ENCODE measurements at places on chromosomes 13 and 19.

DNA sequence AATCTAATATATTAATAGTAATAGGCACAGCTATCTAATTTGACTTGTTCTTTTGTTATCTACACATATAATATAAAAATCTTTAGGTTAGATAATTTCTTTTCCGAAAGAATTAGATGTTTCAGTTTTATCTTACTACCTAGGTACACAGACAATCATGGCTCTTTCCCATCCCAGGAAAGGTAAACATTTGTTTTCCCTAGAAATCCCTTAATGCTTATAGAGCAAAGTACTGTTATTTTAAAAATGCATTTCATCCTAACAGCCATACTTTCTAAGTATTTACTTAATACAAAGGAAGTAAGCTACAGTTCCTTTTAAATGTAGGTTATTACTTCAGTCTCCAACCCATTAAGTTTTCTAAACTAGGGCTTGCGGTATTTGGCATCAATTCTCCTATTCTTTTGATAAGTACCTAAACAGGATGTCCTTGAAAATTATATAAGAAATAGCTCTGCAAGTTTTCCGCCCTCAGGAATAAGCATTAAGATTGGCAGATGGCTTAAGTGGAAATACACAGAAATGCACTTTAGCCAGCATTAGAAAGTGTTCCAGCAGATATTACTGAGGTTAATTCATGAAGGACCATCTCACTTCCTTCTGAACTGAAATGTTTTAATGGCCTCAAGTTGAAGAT lies 616.2 kb upstream of the SPRY2 start:
- no peak for DNase-seq

GRCh38 chr19:35777086-35777841 lies 1.9 kb downstream of the ARHGAP33 start:
- no peak for DNase-seq

GRCh38 chr13:109576331-109576813 lies 210.0 kb downstream of the IRS2 start:
- DNase-seq: no peak

GRCh38 chr19:56995303-56995702 lies 124.5 kb upstream of the USP29 start:
- DNase-seq: no peak
